ENCODE measurements at places on chromosomes 11 and 22.

- DNase-seq = no peak
Observed at GRCh38 chr11:13905137-13905781, 57.3 kb upstream of the SPON1 start.

GRCh38 chr11:116640641-116641402, 132.0 kb downstream of the BUD13 start:
- DNase-seq = no peak

- DNase-seq = no peak
Observed at GRCh38 chr11:134740590-134741261, 328.7 kb upstream of the B3GAT1 start.

DNA sequence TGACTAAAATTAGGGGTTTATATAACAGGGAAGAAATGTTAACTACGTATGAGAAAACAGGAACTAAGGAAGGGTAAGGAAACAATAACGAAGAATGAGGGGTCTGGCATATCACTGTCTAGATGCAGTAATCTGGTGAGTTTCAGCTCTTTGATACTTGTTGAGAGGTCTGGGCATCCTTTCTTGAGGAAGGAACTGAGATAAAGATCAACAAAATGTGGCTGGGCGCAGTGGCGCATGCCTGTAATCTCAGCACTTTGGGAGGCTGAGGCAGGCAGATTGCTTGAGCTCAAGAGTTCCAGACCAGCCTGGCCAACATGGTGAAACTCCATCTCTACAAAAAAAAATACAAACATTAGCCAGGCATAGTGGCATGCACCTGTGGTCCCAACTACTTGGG, 2.7 kb downstream of the DCDC1 start:
- DNase-seq = no peak

DNA sequence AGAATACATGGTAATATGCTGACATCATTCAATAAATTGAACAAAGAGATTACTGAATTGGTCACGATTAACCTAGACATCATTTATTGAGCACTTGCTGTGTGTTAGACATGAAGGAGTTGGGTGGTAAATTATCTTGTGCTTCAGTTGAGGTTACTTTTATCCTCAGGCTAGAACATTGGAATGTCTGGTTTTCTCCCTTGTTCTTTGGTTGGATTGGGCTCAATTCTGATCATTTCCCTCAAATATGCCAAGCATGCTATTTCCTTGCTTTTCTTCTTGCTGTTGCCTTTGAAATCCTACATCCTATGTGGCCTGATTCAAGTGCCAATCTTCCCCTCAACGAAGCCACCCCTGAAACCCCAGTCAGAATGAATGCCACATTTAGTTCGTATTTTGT, 65.8 kb downstream of the DEUP1 start:
- DNase-seq = no peak

DNA sequence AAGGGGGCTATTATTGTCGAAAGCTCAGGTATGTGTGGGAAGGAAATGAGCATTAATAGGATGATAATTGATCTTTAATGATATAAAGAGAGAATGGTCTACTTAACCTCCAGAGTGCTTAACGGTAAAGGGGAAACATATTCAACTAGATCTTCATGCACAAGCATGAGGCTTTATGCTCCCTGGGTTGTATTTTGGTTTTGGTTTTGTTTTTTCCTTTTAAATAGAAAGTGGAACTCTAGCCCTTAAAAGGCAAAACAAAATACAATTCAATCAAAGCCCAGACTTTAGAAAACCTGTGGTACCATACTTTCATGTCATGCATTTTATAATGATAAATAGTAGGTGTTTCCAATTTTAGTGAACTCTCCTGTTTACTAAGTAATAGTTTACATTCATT, 622.7 kb downstream of the METTL15 start:
- no peak for DNase-seq

DNA sequence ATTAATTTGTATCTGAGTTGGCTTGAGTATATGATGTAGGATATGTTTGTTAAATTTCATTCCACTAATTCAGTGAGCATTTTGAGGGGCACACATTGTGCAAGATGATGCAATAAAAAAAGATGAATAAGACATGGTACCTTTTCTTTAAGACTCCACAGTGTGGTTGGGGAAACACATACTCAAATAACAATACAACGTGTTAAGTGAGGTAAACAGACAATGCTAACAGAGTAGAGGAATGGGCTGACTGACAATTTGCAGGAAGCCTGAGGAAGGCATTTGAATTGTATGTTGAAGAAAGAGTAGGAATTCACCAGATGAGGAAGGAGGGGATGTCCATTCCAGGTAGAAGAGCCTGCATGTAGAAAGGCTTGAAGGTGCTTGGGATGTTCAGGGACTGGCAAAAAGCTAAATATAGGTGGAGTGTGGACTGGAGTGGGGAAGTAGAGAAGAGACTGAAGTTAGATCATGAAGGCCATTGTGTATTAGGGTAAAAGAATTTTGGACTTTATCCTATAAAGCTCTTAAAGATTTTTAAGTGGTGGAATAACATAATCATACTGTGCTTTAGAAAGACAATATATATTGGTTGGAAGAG, 6.8 kb downstream of the RNF169 start:
- no peak for DNase-seq

GRCh38 chr11:43687120-43687791, 6.7 kb downstream of the HSD17B12 start:
- no peak for DNase-seq

- DNase-seq = no peak
Observed at GRCh38 chr11:73236205-73236765, 18.2 kb downstream of the P2RY2 start.

- DNase-seq = no peak
Observed at GRCh38 chr11:15118431-15118830, 3.7 kb downstream of the INSC start.

DNA sequence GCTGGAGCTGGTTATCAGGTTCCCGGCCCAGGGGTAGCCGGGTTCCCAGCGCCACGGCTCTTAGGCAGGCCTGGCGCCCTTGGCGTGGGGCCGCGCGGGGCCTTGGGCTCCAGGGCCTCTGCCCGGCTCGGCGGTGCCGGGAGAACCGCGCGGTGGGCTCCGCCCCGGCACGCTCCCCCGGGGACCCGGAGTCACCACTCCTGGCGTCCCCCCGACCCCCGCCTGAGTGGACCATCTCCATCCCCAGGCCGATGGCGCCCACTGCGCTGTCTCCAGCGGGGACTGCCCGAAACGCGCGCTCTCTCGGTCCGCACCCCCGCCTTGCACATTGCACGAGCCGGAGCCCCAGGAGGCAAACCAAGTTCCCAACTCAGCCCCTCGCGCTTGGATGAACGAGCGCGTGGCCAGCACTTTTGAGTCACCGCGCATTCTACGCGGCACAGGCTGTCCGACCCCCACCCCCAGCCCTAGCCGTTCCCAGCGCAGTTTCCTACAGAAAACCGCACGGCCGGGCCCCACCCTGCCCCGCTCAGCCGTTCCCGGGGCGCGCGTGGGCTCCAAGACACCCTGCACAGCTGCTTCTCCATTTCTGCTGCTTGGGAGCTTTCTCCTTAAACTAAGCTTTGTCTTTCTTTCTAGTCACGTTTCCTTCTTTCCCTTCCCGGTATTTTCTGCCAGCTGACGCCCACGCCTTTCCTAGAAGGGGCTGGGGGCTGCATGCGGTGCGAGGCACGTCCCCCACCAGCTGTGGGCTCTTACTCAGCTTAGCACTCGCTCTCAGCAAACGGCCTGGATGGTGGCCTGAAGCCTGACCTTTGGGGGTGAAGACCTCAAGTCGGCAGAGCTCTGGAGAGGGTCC, 650 bp upstream of the CHID1 start:
- no peak for DNase-seq

DNA sequence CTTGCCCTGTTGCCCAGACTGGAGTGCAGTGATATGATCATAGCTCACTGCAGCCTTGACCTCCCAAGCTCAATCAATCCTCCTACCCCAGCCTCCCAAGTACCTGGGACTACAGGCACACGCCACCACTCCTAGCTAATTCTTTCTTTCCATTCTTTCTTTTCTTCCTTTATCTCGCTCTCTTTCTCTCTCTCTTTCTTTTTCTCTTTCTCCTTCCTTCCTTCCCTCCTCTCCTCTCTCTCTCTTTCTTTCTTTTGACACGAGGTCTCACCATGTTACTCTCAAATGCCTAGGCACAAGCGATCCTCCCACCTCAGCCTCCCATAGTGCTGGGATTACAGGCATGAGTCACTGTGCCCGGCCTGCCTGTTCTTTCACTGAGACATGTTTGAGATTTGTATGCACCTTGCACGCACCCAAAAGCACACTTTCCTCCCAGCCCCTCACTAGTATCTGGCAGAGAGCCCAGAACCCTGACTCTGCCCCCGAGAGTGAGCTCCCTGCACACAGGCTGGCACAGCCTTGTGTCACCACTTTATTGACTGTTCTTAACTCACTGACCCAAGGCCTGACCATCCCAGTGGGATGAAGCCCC, 56.8 kb downstream of the CD6 start:
- DNase-seq = peak; percentile 46

- no peak for DNase-seq
Observed at GRCh38 chr11:117478926-117479325, 151.3 kb downstream of the CEP164 start.

GRCh38 chr11:62905927-62906531, 15.1 kb downstream of the CHRM1 start:
- DNase-seq = peak; percentile 51

- DNase-seq = no peak
Observed at GRCh38 chr11:124346311-124346955, 26.4 kb upstream of the OR8D2 start.

GRCh38 chr22:30224161-30224857, 22.2 kb downstream of the LIF start:
- DNase-seq = no peak

DNA sequence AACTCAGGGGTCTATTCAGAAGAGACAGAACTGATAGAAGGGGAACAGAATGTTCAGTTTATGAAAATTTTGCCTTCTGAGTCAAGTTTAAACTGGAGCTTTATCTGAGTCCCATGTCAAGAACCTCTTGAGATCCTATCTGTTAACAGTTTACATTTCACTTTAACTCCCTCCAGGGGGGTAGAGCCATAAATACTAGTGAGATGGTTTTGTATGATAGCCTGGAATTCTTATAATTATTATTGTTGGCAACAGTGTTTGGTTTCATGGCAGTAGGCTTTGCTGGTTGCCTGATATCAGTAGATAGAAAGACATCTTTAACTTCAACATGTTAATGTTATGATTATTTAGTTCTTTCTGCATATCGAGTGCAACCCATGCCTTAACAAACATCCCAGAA, 498.5 kb downstream of the INSC start:
- no peak for DNase-seq

DNA sequence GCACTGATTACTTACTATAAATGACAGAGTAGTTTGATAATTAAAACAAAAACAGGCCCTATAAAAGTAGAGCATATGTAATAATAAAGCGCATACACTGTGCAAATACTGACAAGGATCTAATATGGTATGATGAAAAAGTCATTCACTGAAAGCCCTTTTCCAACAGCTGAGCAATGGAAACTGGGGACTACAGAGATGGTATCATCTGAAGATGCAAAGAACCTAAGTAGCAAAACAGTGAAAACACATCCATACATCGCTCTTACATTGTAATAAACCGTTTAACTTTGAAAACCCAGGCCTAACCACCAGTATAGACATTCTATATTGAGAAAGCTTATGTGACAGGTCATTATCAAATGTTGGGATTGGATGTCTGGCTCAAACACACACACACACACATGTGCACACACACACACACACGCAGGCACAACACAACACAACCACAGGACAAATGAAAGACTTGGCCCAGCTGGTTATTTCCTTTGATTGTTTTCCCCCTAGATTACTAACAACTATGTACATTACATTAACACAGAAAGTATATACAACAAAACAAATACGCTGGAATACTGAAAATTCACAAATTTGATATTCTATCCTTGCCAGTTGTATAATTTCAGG, 119.5 kb downstream of the APOL5 start:
- no peak for DNase-seq

GRCh38 chr11:129148487-129148886, 43.6 kb downstream of the ARHGAP32 start:
- DNase-seq = no peak

DNA sequence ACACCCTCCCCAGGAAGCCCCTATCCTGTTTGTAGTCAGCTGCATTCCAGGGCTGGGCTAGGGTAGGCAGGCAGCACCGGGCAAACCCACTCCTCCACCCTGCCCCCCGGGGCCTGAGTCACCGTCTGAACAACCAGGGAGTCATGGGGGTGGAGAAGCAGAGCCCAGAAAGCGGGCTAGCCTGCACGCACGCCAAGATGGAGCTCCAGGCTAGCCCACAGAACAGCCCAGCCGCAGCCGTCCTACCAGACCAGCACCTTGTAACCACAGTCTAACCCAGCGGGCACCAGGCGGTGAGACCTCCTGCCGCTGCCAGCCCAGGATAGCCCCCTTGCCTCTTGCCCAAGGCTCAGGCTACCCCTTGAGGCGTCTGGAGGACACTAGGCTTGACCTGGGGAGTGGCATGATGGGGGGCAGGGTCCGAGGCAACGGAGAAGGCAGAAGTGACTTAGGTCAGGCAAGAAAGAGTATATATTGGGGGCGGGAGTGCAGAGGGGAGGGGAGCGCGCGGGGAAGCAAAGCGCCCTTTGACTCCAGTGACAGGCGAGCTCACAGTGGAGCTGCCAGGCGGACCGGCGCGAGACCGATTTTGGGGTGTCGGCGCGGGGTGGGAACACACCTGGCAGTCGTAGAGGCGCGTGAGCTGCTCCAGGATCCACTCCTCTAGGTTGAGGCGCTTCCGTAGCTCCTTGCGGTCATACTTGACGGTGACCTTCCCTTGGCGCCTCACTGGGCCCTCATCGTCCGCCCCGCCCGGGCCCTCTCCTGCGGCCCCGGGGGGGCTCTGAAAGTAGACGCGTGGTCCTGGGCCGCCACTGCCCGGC, 734 bp downstream of the PPP1R14B start:
- DNase-seq = peak; percentile 39

- DNase-seq = no peak
Observed at GRCh38 chr11:108524422-108524821, 26.2 kb upstream of the POGLUT3 start.

- no peak for DNase-seq
Observed at GRCh38 chr11:31628111-31628510, 118.5 kb downstream of the ELP4 start.
